ENCODE measurements at places on chromosomes 1 and 21. TPM values are rescaled to one million over a fixed set of nuclear protein-coding genes. Genes with fewer than 3 reads are reported as not detected.

Gene LAPTM5
- 28.7 TPM for polyA plus RNA-seq

Gene SLC44A5
- polyA plus RNA-seq: 3.1 TPM

Gene OR14K1
- polyA plus RNA-seq: not detected

Gene KCNE2
- polyA plus RNA-seq: 0.76 TPM

Gene SERINC2
- 9.4 TPM for polyA plus RNA-seq

Gene RAVER2
- 37.9 TPM for polyA plus RNA-seq

Gene RHCE
- polyA plus RNA-seq: 1.4 TPM

Gene FCN3
- 14.1 TPM for polyA plus RNA-seq

Gene ZNF672
- 17.6 TPM for polyA plus RNA-seq

Gene SLAMF9
- not detected for polyA plus RNA-seq

Gene PTGFRN
- 66.1 TPM for polyA plus RNA-seq

Gene SEMA4A
- 15.2 TPM for polyA plus RNA-seq

Gene TSPAN2
- 10.1 TPM for polyA plus RNA-seq

Gene PIP5K1A
- 61.2 TPM for polyA plus RNA-seq

Gene DDOST
- 215 TPM for polyA plus RNA-seq

Gene CNKSR1
- 15.2 TPM for polyA plus RNA-seq

Gene SAMD13
- polyA plus RNA-seq: 6.9 TPM

Gene KRTAP19-3
- not detected for polyA plus RNA-seq

Gene ZNF648
- polyA plus RNA-seq: 0.07 TPM

Gene SPRR1B
- not detected for polyA plus RNA-seq

Gene NOS1AP
- 2.8 TPM for polyA plus RNA-seq

Gene HOOK1
- polyA plus RNA-seq: 34.3 TPM

Gene ST6GALNAC3
- polyA plus RNA-seq: 41.8 TPM

Gene ABCG1
- polyA plus RNA-seq: 7.8 TPM

Gene PSEN2
- 11.3 TPM for polyA plus RNA-seq

Gene C1orf87
- polyA plus RNA-seq: 3.3 TPM

Gene NHLH2
- polyA plus RNA-seq: not detected

Gene OR6N1
- polyA plus RNA-seq: not detected

Gene SLAMF1
- polyA plus RNA-seq: 0.10 TPM

Gene KRTAP11-1
- not detected for polyA plus RNA-seq

Gene HIVEP3
- polyA plus RNA-seq: 6.7 TPM

Gene LDLRAD2
- 4.2 TPM for polyA plus RNA-seq

Gene C4BPA
- 0.88 TPM for polyA plus RNA-seq

Gene HES3
- polyA plus RNA-seq: not detected

Gene HLX
- polyA plus RNA-seq: 49.1 TPM

Gene SYPL2
- polyA plus RNA-seq: 0.13 TPM

Gene GPX7
- polyA plus RNA-seq: 71.9 TPM

Gene ZNF695
- 4.0 TPM for polyA plus RNA-seq

Gene CCDC17
- 9.9 TPM for polyA plus RNA-seq

Gene TMEM52
- 2.3 TPM for polyA plus RNA-seq

Gene PGBD5
- polyA plus RNA-seq: 5.2 TPM

Gene ACTA1
- 1.1 TPM for polyA plus RNA-seq

Gene JAK1
- polyA plus RNA-seq: 107 TPM

Gene A3GALT2
- polyA plus RNA-seq: not detected

Gene EXO1
- polyA plus RNA-seq: 12.9 TPM

Gene GBP3
- polyA plus RNA-seq: 11.5 TPM

Gene CD164L2
- polyA plus RNA-seq: 2.4 TPM

Gene NES
- 53.3 TPM for polyA plus RNA-seq
